ENCODE measurements at places on chromosomes 11 and 22.

- DNase-seq, result no peak
Observed at GRCh38 chr11:91295591-91295990, 929.0 kb upstream of the FAT3 start.

- DNase-seq, result no peak
Observed at GRCh38 chr22:41928593-41929417, 2.2 kb upstream of the TNFRSF13C start.

- DNase-seq, result no peak
Observed at GRCh38 chr11:37442576-37442975, 844.5 kb upstream of the RAG2 start.

DNA sequence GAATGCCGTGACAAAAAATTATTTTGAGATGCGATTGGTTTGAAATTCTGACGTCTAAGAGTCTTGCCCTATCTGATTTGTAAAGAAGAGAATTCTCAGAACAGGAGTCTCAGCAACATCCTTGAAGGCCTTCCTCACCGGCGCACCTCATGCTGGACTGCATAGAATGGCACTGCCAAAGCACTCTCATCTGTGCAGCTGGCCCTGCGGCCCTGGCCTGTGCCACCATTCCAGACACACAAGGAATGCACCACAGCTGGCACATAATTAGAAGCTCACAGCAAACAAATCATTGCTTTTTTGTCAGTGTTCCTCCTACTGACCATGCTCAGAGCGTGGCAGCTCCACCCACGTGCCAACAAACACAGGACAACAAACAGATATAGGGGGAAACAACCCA, 166.0 kb downstream of the KIRREL3 start:
- peak; percentile 60 for DNase-seq

GRCh38 chr11:57150454-57150917, 31.3 kb upstream of the LRRC55 start:
- peak; percentile 30 for DNase-seq

- peak; percentile 20 for DNase-seq
Observed at GRCh38 chr22:49099496-49100124, 728.1 kb downstream of the BRD1 start.

DNA sequence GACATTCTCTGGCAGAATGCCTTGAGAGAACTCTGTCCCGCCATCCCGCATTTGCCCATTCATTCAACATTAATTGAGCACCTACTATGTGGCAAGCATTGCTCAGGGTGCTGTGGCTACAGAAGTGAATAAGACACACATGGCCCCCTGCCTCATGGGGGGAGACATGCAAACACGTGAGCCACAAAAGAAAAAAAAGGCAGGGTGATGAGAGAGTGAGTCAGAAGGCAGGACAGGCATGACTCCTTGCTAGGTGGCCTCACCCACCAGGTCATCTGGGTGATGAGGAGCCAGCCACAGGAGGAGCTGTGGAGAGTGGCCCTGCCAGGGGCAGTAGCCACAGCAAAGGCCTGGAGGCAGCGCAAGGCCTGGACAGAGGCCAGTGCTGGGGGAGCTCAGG, 4.9 kb downstream of the CHRM4 start:
- peak; percentile 75 for DNase-seq

DNA sequence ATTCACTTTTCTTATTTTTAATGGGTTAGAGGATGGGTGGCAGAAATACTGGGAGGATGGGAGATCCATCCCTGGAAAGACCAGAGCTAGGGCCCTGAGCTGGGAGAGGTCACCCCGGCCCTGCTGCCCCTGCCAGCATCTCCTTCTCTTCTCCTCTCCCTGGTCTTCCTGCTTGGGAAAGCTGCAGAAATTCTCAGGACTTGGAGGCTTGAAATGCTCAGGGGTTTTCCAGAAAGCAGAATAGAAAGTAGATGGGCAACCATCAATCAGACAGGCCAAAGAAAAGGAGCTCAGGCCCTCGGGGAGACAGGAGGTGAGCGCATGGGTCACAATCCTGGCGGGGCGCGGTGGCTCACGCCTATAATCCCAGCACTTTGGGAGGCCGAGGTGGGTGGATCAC, 1.5 kb downstream of the APOBEC3H start:
- no peak for DNase-seq

DNA sequence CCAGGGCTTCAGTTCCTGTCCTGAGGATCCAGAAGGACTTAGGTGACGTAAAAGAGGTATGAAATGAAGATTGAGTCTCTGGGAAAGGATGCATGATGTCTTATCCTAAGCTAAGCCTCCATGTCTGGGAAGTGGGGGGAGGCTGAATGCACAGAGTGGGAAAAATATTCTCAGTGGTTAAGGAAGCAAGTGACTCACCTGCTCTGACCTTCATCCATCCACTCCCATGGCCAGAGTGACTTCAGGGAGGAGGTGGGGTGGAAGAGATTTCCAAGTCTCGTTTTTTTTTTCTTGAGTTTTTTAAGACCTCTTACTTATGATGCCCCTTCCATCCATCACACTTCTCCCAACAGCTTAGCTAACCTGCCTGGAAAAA, 32.5 kb upstream of the POLD3 start:
- DNase-seq, result peak; percentile 47

DNA sequence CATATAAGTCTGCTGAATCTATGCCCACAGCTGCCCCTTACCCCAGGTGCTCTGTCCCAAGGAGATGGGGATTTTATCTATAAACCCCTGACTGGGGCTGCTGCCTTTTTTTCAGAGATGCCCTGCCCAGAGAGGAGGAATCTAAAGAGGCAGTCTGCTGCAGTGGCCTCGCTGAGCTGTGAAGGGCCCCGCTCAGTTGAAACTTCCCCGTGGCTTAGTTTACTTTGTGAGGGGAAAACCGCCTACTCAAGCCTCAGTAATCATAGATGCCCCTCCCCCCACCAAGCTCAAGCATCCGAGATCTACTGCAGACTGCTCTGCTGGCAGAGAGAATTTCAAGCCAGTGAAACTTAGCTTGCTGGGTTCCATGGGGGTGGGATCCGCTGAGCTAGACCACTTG, 7.4 kb upstream of the SCGB1D4 start:
- no peak for DNase-seq

GRCh38 chr11:103673773-103674172, 362.7 kb upstream of the DDI1 start:
- DNase-seq, result peak; percentile 54

DNA sequence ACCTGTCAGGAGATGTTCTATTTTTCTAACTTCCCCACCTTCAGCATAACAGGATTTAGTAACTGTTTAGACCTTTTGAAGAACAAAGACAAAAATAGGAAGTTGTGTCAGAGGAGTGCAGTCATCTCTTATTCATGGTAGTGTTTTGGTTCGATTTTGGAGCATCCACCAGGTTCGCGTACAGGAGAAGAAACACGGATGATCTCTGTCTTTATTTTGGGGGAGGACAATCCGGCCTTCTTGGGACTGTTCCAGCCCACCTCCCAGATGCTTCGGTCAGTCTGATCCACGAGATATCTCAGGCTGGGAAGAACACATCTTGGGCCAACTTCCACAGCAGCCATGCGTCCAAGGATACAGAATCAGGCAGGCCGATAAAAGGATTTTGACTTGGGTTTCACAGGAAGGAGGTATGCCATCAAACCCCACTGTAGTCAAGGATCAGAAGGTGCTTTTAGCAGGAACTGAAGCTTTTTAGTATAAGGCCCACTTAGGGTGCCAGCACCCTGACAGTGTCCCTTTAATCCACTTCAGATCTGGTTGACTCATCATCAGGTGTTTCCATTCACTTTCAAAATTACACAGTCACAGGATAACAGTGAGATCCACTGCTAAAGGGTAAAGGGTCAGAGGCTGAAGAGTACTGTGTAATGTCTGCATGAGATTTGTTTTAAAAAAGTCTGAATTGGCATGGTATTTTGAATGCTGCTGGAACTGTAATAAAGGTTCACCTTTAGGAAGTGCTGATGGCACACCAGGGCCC, 16.5 kb downstream of the PATZ1 start:
- no peak for DNase-seq

GRCh38 chr22:36197514-36198146, 4.0 kb downstream of the APOL4 start:
- DNase-seq, result no peak

GRCh38 chr11:22304337-22304961, 33.7 kb upstream of the SLC17A6 start:
- peak; percentile 57 for DNase-seq

- DNase-seq, result no peak
Observed at GRCh38 chr11:29314211-29314610, 702.6 kb downstream of the KCNA4 start.

GRCh38 chr11:102007567-102008437, 39.4 kb upstream of the CFAP300 start:
- DNase-seq, result peak; percentile 70

DNA sequence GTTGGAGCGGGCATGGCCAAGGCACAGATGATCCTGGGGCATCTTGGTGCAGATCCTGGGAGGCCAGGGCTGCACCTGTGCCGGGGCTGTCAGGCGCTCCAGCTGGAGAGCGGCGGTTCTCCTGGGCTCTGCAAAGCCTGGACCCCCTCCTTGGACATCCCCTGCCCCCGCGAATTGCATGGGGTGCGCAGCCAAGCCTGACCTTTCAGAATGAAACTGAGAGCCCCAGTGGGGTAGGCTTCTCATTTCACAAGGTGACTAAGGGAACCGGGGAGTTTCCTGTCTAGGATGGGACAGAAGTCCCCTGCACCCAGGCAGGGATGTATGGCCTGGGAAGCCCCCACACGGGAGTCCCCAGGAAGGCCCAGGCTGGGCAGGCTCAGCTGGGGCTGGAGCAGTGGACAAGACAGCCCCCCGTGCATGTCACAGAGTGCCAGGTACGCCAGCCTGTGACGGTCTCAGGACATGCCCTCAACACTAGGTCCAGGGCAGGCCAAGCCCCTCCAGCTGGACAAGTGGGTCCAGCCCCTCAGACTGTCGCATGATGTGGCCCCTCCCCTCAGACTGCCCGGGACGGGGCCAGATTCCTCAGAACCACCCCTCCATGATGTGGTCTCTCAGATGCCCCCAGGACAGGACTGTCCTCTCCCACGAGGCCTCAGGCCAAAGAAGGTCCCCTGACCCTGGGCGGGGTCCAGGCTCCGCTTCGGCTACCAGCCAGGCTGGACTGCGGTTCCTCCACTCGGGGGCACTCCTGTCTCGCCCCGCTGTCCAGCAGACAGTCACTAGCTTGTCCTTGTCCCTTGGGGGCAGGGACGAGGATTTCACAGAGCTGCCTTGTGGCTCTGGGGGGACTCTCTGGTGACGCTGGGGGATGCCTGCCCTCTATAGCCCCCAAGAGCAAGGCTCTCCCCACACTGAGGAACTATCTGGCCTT, 2.3 kb downstream of the LSP1 start:
- DNase-seq, result no peak

- no peak for DNase-seq
Observed at GRCh38 chr11:73555615-73556014, 42.3 kb downstream of the FAM168A start.

DNA sequence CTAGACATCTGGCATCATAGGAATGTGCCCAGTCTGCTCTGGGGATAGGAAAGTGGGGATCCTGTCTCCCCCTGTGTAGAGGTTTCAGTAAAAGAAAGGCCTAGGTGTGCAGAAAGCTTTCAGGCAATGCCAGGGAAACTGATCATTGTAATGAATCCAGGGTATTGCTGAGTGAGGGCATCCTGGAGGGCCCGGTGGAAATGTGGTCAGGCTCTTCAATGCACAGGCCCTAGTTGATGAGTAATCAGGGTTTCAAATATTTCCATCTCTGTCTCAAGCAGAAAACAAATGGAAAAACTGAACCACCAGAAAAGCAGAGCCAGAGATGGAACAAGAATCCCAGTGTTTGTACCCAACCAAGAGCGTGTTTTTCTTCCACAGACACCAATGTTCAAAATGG, 2.0 kb downstream of the CD3E start:
- peak; percentile 6 for DNase-seq

- no peak for DNase-seq
Observed at GRCh38 chr11:6567371-6567745, 36.1 kb downstream of the RRP8 start.

DNA sequence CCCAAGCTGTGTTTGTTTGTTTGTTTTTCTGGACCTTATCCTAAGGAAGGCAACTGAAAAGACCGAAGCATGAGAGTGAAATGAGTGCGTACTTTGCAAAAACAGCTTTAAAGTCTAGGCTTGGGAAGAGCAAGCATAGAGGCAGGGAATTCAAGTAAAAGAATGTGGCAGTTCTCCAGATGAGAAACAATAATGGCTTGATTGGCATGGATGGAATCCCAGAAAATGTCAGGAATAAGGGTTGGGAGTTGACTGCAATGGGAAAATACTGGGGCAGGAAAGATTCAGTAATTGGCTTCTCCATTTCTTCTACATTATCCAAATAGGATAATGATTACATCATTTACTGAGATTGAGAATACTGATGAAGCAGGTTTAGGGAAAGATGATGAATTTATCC, 17.5 kb downstream of the SAAL1 start:
- no peak for DNase-seq
